Glomerular endothelial cell (primary cell): ENCODE measurements at places on chromosomes 16 and 17. TPM values are rescaled to one million over a fixed set of nuclear protein-coding genes. Genes with fewer than 3 reads are reported as not detected.

AGRP gene
- total RNA-seq, result not detected in 2 replicates

TMEM238L gene
- total RNA-seq, result not detected in 2 replicates

DNA sequence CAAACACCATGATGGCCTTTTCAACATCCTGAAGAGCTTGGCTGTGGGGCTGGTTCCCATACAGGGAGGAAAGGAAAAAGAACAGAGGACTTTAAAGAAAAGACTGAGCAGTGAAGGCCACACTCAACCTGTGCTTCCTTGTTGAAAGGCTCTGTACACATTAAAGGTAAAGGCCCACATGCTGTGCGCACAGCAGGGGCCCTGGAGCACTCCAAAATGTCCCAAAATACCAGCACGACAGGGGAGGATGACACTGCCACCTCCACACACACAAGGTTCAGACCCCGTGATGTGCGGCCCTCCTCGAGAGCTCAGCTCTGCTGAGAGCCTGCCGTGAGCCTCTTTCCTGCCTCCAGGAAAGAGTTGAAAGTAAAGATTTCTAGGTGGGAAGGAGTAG is 36.5 kb downstream of the FANCA start:
- DNase-seq, result no peak

GRCh38 chr17:34306466-34306865 is 12.8 kb upstream of the CCL8 start:
- DNase-seq, result no peak

- DNase-seq, result no peak
Measured at GRCh38 chr17:17570140-17570797, 21.2 kb downstream of the PEMT start.

DNA sequence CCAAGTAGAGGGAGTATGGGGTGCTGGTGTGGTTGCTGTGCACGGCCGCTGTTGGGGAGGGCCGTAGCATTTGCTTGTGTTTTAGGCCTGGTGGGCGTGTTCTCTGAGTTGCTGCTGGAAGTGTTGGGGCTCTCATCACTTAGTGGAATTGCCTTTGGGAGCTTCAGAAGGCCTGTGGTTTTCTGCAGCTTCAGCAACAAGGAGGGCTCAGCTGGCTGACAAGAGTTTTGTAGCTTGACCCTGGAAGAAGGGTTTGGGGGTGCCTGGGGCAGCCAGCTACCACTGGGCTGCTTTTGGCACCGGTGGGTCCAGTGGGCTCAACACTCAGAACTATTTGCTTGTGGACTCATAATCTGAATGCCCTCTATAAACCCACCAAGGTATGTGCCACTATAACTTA is 30.9 kb downstream of the HAPSTR1 start:
- no peak for DNase-seq

- no peak for DNase-seq
Measured at GRCh38 chr16:78278056-78278450, 178.6 kb downstream of the WWOX start.

DNA sequence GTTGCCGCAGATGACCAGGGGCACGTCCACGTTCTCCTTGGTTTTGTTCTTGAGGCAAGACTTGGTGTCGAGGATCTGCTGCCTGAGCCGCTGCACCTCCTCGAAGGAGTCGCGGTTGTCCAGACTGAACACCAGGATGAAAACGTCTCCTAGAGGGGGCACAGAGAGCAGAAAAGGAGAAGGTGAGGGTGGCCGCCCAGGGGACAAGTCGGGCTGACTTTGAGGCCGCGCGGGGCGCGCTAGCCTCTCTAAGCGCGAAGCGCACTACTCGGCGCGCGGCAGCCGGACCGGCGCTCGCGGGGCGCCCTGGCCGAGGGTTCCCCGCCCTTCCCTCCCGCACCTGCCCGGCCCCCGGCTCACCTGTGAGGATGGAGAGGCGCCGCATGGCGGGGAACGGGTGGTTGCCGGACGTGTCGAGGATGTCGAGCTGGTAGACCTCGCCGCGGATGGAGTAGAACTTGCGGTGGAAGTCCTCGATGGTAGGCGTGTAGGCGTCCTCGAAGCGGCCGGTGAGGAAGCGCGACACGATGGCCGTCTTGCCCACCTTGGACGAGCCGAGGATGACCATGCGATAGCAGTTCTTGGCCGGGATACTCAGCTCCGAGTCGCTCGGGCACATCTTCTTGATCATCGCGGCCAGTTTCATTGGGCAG is 533 bp downstream of the RASD1 start:
- no peak for DNase-seq
